ENCODE measurements at places on chromosomes 16 and 17.

DNA sequence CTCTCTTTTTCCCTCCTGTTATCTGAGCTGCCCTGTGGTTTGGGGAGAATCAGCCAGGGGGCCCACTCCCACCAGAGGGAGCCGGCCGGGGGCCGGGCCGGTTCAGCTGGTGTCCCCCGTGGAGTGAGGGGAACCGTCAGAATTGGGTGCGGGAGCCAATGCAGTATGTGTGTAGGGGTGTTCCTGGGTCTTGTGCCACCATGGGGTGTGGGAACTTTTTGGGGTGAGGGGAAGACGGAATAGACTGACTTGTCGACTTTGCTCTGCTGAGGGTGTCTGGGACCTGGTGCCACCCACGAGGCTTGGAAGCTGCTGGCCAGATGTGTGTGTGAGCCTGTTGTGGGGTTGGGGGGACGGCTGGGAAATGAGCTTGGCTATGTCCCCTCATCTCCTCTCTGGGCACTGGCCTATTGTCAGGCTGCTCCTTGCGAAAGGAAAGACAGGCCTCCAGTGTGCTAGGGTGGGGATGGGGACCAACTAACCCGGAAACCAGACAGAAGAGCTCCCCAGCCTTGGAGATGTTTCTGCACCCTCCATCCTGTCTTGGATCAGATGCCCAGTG is 9.9 kb downstream of the RARA start:
- DNase-seq: no peak

DNA sequence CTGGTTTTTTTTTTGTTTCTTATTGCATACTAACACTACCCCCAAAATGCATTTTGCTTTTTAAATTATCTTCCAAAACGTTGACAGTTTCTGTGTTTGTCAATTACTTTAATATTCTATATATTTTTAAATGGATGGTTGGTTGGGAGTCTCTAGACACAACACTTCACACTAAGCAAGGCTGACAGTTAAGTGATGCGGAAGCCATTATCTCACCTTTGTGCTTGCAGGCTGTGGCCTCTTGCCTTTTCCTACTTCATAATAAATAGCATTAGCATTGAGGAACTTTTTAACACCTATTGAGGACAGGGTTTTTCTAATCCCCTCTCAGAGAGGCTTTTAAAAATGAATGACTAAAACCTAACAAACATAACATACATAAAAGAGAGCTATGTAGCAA is 280.8 kb upstream of the TBX2 start:
- no peak for DNase-seq

DNA sequence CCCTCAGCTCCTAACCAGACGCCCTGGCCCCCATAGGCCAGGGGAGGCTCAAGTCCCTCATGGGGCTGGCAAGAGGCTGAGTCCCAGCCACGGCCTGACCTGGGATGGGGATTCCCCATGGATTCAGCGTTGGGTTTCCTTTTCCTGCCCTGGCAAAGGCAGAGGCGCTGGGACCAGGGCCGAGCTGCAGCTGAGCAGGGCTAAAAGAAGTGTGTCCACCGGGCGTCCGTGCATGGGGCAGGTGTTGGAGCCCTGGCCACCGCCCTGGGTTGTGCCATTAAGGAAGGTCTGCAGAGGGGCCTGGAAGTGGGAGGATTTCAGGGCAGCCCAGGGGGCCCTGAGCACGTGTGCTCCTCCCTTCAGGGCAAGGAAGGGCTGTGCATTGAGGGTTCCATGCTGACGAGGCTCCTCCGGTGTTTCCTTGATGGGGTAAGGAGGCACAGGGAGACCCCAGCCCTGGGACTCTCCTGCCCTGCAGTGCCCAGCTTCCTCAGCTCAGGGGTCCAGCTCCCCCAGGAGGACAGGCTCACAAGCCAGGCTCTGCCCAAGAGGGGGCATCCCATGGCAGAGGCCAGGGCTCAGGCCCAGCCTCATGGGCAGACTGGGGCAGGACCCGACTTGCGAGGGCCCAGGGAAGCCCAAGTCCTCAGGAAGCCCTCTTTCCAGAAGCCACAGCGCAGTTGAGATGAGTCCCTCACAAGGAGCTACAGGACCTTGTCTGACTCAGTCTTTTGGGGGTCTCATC is 10.1 kb downstream of the TBC1D26 start:
- DNase-seq: no peak

DNA sequence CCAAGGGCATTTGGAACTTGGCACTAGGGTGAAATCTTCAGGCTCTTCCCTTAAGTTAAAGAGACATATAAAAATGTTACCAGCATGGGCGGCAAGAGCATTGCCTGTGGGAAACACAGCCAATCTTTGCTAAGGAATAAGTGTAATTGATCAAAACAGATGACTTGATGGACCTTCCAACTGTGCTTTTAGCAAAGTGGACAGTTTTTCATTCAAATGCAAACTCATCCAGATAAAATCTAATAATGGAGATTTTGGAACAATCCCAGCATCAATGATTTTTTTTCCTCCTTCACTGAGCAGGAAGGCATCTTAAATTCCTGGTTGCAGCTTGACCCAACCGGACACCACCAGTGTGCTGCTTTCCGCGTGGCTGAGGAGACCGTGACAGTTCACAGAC is 42.9 kb upstream of the BHLHA9 start:
- no peak for DNase-seq

- no peak for DNase-seq
Measured at GRCh38 chr16:2905988-2906387, 5.7 kb upstream of the FLYWCH1 start.

Measured in GM12878 (cell line).